ENCODE measurements at places on chromosomes 5 and 9.
A peak's percentile ranks its signal among the peaks of the same experiment; 100 is the strongest.

- no peak for DNase-seq
Observed at GRCh38 chr5:25862276-25862675, 1176.1 kb downstream of the CDH9 start.

GRCh38 chr5:80740999-80741398 is 86.2 kb upstream of the DHFR start:
- no peak for DNase-seq

DNA sequence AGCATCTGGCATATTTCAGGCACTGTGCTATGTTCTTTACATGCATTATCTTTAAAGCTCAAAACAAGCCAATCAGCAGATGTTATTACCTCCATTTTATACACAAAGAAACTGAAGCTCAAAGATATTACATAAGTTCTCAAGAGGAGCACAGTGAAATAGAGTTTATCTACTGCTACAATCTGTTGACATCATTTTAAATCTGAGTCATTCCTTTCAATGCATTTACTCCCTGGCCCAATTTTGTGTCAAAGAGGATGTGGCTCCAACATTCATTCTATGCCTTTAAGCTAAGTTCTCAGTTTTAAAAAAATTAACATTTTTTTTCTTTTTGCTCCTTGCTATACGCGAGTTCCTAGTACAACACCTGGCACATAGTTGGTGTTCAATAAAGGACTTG is 486.3 kb upstream of the ZNF462 start:
- DNase-seq, result no peak

DNA sequence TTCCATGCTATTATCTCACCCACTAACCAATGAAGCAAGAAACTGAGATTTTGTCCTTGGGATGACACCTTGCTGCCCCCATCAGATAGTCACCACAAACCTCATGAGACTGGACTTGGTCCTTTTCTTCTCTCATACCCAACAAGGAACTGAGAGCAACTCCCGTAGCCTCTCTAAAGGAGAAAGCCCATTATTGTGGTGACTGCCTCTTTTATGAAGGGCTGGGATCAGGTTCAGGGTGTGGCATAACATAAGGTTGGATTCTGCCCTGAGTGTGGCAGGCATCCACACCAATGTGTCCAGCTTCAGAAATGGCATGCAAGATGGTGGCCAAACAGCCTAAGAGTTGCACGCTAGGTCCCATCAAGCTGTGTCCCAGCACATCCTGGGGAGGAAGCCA is 1.3 kb upstream of the ACTL7A start:
- no peak for DNase-seq

GRCh38 chr9:15306068-15306756 is 804 bp downstream of the TTC39B start:
- DNase-seq, result no peak

DNA sequence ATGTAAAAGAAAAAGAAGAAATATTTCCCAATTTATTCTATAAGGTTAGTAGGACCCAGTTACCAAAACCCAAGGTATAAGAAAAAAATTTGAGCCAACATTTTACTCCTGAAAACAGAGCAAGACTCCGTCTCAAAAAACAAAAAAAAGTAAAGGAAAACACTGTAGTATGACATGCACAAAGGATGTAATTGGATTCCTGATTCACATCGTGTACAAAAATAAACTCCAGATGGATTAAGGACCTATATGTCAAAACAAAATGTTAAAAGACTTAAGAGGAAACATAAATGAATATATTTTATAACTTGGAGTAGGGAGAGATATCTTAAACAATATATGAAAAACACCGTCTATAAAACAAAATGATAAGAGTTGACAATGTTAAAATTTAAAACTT is 13.8 kb downstream of the PHYKPL start:
- no peak for DNase-seq

- no peak for DNase-seq
Observed at GRCh38 chr9:127860260-127860659, 5.8 kb upstream of the ENG start.

DNA sequence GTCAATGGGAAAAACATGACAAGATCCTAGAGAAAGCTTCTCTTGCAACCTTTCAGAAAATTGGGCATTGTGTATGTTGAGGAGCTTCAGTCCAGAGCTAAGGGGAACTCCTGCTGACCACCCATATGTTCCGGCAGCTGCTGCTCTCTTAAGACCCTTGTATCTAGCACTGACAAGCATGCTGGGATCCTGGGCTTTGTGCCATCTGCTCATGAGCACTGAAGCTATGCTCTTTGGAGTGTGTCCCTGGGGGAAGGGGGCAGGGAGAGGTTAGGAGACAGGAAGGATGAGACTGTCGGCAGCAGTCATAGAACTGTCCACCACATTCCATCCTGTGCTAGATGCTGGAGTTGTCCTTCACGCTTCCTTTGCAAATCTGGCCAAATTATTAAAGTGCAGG is 109.3 kb downstream of the JAKMIP2 start:
- DNase-seq, result no peak

- DNase-seq, result no peak
Observed at GRCh38 chr5:180648658-180649296, 623 bp downstream of the FLT4 start.

DNA sequence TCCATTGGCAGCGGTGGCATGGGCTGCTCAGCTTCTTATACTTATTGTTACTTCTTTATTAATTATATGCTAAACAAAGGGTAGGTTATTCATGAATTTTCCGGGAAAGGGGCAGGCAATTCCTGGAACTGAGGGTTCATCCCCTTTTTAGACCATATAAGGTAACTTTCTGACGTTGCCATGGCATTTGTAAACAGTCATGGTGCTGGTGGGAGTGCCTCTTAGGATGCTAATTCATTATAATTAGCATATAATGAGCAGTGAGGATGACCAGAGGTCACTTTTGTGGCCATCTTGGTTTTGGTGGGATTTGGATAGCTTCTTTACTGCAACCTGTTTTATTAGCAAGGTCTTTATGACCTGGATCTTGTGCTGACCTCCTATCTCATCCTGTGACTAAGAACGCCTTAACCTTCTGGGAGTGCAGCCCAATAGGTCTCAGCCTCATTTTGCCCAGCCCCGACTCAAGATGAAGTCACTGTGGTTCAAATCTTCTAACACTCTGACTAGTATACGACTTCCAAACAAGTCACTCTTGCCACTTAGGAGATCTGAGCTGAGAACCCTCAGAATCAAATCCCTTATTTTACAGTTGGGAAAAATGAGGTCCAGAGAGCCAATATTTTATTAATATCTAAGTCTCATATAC is 237.5 kb downstream of the TRIM32 start:
- DNase-seq, result no peak

GRCh38 chr5:143582869-143583268 is 179.4 kb upstream of the NR3C1 start:
- DNase-seq, result no peak

- no peak for DNase-seq
Observed at GRCh38 chr9:91727316-91727861, 222.6 kb downstream of the ROR2 start.

DNA sequence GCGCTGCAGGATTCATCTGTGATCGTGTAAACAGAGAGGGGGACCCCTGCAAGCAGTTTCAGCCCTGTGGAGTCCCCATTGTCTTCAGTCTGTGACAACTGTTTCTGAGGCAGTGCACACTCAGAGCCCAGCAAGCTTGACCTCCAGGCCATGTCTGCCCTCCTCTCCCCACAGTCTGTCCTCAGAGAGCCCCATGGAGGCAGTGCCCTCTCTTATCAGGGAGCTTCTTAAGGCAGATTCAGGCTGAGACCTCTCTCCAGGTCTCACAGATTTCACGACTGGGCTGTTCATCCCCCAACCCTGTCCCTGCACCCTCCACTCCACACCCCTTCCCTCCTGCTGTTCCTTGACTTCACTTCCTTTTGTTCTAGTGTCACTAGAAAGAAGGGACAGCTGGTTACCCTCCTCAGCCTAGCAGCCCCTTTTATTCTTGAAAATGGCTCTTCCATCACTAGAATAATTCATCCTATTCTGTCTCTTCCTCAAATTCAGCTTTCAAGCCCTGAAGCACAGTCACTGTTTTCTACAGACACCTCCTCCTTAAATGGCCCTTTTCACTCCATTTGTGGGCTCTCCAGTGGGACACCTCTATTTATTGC is 218.4 kb downstream of the MED10 start:
- no peak for DNase-seq

- no peak for DNase-seq
Observed at GRCh38 chr5:110032376-110032775, 342.6 kb downstream of the MAN2A1 start.

- DNase-seq, result no peak
Observed at GRCh38 chr9:112017878-112018277, 121.3 kb downstream of the UGCG start.

GRCh38 chr5:38796742-38797108 is 49.1 kb upstream of the OSMR start:
- no peak for DNase-seq

GRCh38 chr5:157265714-157266285 is at the start of gene CYFIP2:
TSS of gene CYFIP2 (plus strand) at chr5:157266123. CDS start at chr5:157285362, 19,239 bp downstream.
- peak; percentile 63 for DNase-seq

- no peak for DNase-seq
Observed at GRCh38 chr9:94937214-94937903, 210.9 kb downstream of the AOPEP start.

GRCh38 chr5:107743373-107744000 is 72.8 kb upstream of the EFNA5 start:
- no peak for DNase-seq

DNA sequence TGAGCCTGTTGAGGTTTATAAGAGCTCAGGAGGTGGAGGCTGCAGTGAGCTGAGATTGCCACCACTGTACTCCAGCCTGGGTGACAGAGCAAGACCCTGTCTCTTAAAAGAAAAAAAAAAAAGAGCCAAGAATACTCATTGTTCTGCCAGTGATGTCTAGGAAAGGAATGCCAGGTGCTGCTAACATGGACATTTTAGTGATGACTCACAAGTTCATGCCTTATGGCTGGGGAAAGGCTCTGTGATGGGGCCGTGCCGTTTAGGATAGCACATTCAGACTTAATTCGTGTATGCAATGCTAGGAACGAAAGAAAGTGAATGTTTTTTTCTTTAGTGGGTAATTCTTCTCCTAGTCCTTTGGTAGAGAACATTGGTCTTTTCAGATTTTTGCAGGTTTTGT is 134.2 kb downstream of the ARHGAP26 start:
- no peak for DNase-seq

GRCh38 chr9:107739601-107740082 is 250.1 kb upstream of the KLF4 start:
- peak; percentile 60 for DNase-seq

DNA sequence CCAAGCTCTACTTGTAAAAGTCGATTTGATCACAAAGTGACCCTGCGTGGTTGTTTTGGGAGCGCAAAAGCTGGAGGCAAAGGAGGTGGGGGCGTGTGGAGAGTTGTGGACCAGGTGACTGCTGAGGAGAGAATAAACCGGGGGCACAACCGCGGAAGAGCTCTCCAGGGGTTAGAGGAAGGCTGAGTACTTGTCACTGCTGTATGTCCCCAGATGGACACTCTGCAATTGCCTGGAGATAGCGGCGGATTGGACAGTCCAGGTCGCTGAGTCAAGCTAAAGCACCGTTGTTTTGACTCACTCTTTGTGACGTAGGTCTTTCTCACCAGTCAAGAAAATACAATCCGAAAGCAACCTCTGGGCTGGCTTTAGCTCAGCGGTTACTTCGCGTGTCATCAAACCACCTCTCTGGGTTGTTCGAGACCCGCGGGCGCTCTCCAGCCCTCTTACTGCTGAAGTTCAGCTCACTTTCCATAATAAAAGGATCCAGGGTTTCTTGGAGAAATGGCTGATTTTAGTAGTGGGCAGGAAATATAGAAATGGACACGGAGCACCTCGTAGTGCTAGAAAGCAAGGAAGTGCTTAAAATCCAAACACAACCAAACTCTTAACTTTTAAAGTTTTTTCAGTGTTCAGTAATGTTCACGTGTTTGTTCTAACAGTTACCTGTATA is 25.7 kb downstream of the ZMAT2 start:
- no peak for DNase-seq

GRCh38 chr5:132251220-132251725 is 6.2 kb upstream of the PDLIM4 start:
- peak; percentile 77 for DNase-seq

- DNase-seq, result no peak
Observed at GRCh38 chr5:136053336-136054141, 24.8 kb downstream of the TGFBI start.

DNA sequence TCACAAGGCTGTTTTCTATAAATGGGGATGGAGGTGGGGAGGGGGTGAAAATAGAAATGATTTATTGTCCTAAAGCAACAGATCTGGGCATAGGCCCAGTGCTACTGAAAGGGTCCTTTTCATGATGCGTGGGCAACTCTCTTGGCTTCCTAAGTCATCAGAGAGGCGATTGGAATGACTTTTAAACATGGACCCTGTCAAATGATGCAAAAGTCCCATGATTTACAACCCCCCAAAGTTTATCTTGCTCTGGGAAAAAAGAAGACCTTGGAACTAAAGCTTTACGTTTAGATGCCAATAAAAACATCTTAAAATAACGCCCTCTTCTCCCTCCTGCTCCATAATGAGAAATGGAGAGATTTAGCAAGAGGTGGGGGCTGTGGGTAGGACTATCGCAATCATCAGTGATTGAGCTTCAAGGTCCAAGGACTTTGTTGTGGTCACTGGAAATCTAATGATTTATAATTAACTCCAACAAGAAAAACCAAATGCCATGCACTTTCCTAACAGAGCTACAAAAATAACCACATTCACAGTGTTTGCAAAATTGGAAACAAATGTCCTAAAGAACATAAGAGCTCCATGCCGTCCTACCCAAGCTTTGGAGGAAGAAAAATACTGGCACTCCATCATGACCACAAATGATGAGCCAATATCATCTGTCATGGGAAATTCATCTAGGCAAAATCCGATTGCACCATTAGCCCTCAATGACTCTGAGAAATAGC is 167.5 kb upstream of the CLINT1 start:
- DNase-seq, result no peak

DNA sequence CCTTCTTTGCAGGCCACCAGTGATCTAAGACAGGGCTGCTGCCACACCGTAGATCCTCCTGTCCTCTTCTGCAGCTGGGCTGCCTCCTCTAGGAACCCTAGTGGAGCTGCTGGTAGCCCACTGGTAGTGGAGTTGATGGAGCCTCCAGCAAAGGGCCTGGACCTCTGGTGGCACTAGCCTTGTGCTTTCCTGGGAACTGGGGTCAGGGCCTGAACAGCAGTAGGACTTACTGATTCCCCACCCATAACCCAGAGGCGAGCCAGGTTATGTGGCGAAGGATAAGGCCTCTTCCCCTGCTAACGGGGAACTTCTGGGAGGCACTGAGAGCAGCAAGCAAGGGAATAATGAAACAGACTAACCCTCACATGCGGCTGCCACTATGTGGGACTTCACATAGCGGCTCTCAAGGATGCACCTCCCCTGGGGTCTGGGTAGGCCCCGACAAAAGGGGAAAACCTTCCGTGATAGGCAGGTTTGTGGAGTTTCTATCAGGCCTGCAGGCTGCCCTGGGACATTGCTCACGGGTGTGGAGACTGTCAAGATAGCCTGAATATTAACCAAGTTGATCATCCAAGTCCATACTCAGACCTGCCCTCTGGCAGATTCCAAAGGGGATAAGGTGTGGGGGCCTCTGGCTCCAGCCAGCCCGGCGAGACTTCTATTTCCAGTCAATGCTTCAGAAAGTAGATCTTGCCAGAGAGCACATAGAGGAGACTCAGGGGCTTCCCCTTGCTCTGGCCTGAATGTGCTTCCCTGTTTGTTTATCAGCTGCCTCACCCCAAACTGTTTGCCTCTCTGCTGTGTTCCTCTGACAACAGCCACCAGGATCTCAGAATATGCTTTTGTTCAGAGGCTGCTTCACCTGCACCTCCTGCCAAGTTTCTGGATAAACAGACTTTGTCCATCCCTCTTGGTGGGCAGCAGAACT is 7.4 kb downstream of the SLC22A4 start:
- DNase-seq, result no peak

GRCh38 chr5:145479857-145480256 is 355.3 kb downstream of the PRELID2 start:
- DNase-seq, result no peak

Measured in amygdala (tissue), 56 donors.